ENCODE measurements at places on chromosomes 13 and 19.

DNA sequence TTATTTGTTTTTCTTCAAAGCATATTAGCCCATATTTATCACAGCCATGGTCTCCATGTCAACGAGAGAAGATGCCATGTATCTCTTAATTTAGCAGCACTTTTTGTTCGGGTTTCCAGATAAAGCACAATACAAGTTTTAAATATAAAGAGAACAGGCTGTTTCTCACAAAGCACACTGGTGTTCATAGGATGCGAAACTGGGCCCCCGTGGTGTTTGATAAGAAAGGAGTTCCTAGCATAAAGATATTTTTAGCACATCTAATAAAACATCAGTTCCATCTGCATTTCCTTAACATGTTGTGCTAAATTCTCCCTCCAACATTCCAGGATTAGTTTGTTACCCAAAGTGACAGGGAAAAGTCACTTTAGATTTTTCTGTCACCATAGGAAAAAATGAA is 72.4 kb upstream of the EDNRB start:
- no peak for DNase-seq

DNA sequence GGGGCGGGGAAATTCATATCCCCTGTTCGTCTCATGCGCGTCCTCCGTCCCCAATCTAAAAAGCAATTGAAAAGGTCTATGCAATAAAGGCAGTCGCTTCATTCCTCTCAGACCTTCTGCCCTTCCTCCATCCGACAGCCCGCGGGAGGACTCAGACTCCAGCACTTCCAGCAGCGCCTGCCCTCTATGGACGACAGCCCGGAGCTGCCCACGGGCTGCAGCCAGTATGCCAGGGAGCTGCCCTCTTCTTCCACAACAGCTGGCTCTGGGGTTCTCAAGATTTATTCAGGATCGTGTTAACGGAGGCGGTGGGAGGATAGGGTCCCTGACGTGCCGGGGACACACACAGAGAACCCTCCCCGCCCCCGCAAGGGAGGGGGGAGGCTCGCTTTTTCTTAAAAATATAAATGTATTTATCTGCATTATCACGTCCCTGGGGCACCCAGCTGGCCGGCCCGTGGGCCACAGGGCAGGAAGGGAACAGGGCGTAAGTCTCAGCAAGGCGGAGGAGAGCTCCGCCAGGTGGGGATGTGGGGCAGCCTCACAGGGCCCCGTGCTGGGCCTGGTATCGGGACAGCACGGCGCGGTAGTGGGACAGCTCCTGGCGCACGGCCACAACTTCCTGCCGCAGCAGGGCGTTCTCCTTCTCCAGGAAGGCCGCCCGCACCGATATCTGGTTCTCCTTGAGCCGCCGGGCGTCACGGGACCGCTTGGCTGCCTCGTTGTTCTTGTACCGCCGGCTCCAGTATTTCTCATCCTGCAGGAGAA is 6.7 kb downstream of the DBP start:
- DNase-seq: no peak

GRCh38 chr19:48499316-48500090 is 12.1 kb downstream of the LMTK3 start:
- no peak for DNase-seq

DNA sequence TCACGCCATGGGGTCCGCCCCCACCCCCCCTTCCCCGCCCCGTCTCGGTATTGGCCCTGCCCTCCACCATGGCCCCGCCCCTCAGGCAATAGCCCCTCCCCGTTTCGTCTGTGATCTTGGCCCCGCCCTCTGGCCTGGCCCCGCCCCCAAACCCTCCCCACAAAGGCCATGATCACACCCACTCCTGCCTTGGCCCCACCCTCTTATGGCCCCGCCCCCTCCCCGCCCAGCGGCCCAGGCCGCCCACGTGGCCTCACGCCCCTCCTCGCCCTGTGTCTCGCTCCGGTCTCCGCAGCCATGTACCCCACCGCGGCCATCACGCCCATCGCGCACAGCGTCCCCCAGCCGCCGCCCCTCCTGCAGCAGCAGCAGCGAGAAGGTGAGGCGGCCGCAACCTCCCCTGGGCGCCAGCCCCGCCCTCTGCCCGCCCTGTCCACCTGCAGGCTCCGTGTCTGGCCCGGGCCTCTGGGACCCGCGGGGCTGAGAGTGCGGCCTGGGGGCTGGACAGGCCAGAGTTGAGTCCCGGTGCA is 61.3 kb downstream of the CELF5 start:
- no peak for DNase-seq

DNA sequence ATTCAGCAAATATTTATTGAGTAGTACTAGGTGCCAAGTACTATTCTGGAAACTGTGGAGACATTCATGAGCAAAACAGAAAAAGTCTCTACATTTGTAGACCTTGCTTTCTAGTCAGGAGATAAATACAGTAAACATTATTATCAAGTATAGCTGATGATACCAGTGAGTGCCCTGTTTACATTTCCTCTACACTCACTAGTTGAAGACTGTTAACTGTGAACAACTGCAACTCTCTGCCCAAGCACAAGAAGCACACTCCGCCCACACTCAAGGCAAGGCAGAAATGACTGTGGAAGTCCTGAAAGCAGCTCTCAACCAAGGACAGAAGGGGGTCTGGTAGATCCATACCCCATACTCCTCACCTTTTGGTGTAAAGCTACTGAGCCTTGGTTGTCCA is 837.0 kb downstream of the DIAPH3 start:
- no peak for DNase-seq

GRCh38 chr19:55447421-55448174 is 4.5 kb upstream of the SHISA7 start:
- no peak for DNase-seq

DNA sequence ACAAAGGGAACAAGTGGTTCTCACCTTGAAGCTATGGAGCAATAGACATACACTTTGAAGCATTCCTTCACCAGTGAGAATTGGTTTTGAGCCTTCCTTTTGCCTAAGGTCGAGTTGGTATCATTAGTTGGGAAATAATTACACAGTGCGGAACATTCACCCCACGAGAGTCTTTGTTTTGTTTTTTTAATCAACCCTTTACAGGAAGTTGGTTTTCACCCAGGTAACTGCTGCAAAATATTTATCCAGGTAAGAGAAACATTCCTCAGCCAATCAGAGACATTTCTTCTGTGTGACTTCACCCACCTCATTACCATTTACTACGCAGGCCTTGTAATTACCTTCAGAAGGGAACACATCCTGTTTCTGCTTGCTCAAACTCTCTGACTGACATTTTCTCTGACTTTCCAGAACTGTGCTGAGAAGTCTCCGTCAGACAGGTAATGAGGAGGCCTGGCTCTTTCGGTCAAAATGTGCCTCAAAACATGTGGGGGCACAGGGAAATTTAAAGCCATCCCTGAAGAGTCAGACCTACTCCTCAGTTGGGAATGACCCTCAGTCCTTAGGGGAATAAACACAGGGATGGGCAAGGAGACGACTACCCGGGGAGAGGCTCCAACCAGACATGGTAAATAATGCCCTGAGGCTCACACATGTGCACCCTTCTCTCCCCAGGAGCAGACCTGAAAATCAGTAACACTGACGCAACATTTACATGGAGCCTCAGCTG is 22.7 kb upstream of the SERP2 start:
- DNase-seq: no peak

DNA sequence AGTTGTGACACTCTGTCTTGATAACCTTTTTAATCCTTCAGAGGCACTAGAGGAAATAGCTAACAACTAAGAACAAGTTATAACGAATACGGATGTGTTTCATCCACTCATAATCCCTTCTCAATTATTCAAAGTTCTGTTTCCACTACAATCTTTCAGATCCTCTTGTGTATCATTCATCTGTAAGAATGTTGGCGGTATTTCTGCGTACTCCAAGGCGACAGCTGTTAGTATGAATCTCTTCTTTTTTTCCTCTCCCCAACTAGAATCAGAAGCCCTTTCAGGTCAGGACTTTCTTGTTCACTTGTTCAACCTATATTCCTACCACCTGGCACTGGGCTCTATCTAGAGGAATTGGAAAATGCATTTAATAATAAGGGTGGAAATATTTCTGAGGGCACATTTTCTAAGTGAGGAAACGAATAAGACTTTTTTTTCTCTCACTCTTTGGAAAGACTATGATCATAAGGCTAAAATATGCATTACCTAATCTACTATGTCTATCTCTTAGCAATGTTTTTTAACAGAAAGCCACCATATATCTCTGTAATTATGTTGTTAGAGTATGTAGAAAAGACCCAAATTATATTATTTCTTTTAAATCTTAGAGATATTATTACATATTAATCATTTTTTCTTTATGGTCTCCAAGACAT is 492.9 kb downstream of the PCDH20 start:
- no peak for DNase-seq

GRCh38 chr19:45178262-45179071 is at the start of gene BLOC1S3:
BLOC1S3 (plus strand) TSS chr19:45178784; CDS start chr19:45179297, 513 bp downstream.
- DNase-seq: peak; percentile 100

- DNase-seq: no peak
Measured at GRCh38 chr13:103147961-103148360, 81.7 kb upstream of the SLC10A2 start.

DNA sequence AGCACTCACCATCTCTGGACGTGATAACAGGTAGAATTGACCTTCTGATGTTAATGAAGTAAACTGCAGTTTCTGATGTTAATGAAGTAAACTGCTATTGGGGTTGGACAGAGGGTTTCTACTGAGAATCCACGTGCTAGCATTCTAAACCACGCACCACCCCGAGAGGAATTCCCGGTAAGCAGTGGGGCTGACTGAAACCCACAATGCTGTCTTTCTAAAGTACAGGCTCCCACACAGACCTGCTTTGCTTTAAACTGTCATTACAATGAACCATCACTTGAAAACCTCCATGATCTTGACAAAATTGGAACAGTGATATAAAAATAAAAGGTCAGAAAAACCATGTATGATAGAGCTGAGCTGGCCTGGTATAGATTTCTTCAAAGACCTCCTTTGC is 559.0 kb downstream of the FGF9 start:
- DNase-seq: no peak

- no peak for DNase-seq
Measured at GRCh38 chr13:90738881-90739280, 608.6 kb upstream of the MIR17HG start.

GRCh38 chr13:50580684-50581305 is 262.7 kb downstream of the DLEU7 start:
- no peak for DNase-seq

- no peak for DNase-seq
Measured at GRCh38 chr13:113671066-113672001, 4.3 kb downstream of the GRK1 start.

DNA sequence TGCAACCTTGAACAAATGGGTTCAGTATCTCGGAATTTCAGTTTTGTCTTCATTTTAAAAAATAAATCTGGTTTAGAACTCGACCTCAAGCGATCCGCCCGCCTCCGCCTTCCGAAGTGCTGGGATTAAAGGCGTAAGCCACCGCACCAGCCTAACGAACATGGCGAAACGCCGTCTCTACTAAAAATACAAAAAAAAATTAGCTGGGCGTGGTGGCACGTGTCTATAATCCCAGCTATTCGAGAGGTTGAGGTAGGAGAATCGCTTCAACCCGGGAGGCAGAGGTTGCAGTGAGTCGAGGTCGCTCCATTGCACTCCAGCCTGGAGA is 571 bp downstream of the ZNF302 start:
- DNase-seq: no peak

DNA sequence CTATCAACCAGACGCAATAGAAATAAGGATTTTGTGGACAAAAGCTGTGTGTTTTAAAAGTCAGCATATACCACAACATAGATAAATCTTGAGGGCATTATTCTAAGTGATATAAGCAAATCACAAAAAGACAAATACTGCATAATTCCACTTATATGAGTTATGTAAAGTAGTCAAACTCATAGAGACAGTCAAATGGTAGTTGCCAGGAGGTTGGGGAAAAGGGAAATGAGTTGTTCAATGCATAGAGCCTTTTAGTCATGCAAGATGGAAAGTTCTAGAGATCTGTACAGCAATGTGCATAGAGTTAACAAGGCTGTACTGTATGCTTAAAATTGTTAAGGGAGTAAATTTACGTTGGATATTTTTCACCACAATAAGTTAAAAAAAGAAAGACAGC is 244.7 kb downstream of the DCT start:
- DNase-seq: no peak

DNA sequence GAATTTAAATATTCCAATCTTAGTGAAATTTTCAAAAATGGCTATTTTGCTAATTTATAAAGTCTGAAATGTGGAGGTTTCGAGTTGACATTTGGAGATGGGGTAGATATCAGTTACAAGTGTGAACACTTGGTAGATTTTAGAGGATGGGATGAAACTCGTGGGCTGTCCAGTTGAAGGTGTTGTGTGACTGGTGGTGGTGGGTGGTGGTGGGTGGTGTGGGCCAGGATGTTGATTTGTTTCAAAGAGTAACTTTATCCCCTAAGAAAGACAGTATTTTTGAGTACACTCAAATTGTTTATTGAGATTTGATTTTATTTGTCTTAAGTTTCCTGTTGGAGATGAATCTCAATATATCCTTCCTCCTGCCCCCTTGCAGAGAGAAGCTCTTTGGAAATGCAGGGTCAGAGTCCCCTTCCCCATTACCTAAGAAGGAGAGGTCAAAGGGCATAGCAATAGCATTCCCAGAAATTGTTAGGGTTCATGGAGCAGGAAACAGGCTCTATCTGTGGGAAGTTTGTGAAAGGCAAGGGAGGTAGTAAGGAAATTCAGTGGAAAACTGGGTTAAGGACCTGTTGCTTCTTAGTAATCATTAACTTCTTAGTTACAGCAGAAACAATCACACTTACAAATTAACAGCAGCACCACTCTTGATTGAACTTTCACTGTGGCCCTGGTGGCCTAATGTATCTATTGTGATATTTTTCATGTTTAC is 133.6 kb upstream of the RNF113B start:
- DNase-seq: no peak

DNA sequence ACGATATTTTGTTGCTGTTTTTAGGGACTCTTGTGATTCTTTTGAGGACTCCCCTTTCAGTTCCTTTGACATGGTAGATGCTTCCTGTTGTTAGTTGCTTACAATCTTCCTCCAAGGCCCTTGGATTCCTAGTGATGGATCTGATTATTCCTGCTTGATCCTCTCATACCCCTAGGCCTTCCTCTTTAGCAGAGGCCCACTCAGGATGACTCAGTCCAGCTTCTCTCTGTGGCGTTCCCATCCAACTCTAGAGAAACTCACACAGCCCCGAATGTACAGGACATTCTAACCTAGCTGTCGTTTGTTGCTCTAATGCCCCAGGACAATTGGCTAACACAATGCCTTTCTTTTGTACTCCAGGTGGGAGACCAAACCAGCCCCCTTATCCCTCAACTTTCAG is 191.4 kb downstream of the POSTN start:
- no peak for DNase-seq

- no peak for DNase-seq
Measured at GRCh38 chr19:57465680-57466381, 8.9 kb upstream of the VN1R1 start.

DNA sequence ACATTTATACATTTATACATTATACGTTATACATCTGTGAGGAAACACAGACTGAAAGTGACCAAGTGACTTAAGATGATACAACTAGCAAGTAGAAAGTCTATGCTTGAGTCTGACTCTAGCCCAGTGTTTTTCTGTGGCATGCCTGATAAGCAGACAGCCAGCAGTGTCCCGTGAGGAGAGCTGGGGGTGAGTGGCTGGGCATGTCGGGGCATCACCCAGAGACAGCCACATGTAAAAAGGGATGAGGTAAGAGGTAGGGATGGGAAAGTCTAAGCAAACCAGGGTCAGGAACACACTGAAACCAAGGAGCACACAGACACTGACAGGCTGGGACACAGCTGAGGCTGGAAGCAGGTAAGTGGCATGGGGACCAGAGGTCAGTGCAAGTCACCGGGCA is 333.2 kb downstream of the FOXO1 start:
- DNase-seq: no peak

Data from breast epithelium (tissue), 4 donors.